ENCODE measurements at places on chromosomes 6 and 20. TPM values are rescaled to one million over a fixed set of nuclear protein-coding genes. Genes with fewer than 3 reads are reported as not detected.

The FAM184A gene
- 6.3 TPM for polyA plus RNA-seq

The TAP1 gene
- polyA plus RNA-seq, result 22.0 TPM

The FAM162B gene
- 2.6 TPM for polyA plus RNA-seq

The FOXC1 gene
- 0.05 TPM for polyA plus RNA-seq

The TBCC gene
- 22.7 TPM for polyA plus RNA-seq

The ERMARD gene
- polyA plus RNA-seq, result 27.3 TPM

The MAS1 gene
- polyA plus RNA-seq, result 0.02 TPM
